NCI-H2171 treated with DMSO at 0.1 percent for 48 hours (cell line): ENCODE measurements at places on chromosomes 12 and 14.

- no peak for DNase-seq
Measured at GRCh38 chr12:43098766-43099550, 453.0 kb downstream of the ADAMTS20 start.

DNA sequence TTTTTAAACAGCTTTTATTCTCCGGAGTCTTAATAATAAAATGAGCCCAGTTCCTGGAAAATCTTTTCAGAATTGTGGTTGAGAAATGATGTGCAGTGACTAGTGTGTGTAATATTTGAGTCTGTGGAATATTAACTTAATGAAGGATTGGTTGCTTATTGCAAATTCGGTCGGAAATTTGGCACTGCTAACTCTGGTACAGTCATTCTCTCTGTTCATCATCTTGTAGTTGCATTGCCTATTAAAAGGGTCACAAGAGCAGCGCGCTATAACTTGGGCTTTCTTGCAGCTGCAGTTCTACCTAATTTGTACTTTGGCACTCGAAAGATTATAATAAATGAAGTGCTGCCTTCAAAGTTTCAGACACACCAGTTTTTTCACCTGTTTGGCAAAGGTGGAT is 146.0 kb downstream of the FLRT2 start:
- DNase-seq, result no peak

GRCh38 chr12:48873096-48873495 is 7.4 kb upstream of the RND1 start:
- no peak for DNase-seq

DNA sequence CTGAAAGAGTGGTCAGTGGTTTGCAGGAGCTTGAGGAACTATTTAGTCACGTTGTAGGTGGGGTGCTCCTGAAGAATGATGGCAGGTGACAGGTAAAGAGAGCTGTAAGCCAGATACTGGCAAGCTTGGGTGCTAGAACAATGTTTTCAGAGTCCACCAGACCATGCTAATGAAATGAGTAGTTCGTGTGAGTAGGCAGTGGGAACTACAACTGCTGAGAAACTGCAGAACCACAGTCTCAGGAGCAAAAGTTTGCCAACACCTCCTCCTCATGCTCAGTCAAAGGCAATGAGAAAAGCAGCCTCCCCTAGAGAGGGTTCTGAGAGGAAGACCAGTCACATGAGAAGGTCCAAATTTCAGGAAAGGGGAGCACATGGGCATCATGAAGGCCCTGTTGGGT is 91.3 kb downstream of the PRKD1 start:
- DNase-seq, result no peak

DNA sequence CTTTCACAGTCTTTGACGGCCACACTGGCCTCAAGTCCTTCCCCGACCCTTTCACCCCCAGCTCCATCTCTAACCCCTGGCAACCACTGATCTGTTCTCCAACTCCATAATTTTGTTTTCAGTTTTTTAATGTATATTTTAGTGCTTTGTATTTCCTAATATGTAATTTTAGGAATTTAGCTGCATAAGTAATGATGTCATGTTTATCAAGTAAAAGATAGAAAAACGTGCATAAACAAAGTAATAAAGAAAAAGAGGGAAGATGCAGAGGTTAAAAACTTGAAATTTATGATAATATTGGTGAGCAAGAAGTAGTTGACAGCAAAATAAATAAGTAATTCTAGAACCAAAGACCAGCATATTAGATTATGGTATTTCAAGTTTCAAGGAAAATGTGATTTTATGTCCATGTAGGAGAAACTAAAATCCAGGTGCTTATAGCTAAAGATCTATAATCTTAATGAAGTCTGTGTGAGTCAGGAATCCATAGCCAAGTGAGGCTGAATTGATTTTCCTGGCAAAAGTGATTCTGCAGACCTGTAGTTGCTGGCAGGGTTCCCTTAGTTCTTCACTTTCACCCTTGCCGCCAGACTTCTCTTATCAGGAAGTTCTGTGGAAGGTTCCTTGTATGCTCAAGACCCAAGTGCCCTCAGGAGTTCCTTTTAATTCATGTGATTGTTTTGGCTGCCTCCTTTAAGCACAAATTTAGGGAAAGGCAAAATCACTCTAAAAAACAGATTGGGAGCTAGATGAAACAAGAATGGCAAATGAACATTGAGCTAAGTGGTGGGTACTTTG is 24.4 kb downstream of the FBXW8 start:
- no peak for DNase-seq

- DNase-seq, result no peak
Measured at GRCh38 chr14:38553586-38553985, 297.7 kb upstream of the CLEC14A start.

- peak; percentile 31 for DNase-seq
Measured at GRCh38 chr12:118035190-118036041, 18.9 kb downstream of the RFC5 start.

DNA sequence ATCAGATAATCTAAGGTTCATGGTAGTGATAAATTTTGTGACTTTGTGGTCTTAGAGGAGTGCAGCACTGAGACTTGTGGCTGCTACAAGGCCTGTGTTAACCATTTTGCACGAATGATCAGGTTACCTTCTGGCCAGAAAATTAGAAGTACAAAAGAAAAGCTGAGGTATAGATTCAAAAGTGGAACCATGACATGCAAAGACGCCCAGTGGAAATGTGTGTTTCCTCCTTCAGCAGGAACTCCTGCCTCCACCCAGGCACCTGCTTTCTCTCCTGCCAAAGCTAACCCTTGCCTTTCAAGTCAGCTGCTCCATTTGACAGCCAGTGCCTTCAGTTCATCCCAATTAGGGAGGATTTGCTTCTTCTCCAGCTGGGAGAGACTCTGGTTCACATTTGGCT is 10.1 kb downstream of the PDE6H start:
- DNase-seq, result no peak

GRCh38 chr14:77541905-77542304 is 43.3 kb upstream of the ISM2 start:
- DNase-seq, result no peak

- no peak for DNase-seq
Measured at GRCh38 chr12:20125276-20125798, 243.0 kb upstream of the PDE3A start.

- no peak for DNase-seq
Measured at GRCh38 chr12:120013659-120014380, 24.8 kb downstream of the BICDL1 start.

GRCh38 chr12:66063916-66064315 is 66.6 kb downstream of the LLPH start:
- DNase-seq, result no peak

GRCh38 chr12:26786865-26787514 is 46.0 kb downstream of the ITPR2 start:
- no peak for DNase-seq

DNA sequence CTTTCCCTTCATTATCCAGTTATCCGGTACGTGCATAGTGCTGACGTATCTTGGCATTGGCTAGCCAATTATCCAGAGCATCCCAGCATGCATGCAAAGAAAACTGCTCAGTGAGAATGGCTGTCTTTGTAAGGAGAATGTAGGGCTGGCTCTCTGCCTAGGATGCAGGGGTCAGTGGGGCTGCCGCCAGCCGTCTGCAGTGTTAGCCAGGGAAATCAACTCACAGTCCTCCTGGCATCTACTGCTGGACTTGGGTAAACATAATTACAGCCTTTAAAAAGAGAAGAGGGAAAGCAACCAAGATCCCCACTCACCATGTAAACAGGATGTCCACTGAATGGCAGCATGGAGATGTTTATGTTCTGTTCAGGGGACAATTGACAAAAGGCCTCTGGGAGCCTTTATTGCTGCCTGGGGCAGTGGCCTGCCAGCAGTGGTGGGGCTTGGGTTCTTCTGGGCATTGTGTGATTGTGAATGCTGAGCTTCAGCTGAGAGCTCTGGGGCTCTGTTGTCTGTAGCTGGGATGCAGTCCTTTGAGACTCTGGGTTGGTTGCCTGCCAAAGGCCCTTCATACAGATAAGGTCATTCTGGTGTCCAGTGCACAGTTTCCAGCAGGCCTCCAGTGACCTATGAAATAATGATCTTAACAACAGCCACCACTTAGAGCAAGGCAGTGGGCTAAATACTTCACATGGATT is 121.8 kb downstream of the TBC1D30 start:
- DNase-seq, result no peak

DNA sequence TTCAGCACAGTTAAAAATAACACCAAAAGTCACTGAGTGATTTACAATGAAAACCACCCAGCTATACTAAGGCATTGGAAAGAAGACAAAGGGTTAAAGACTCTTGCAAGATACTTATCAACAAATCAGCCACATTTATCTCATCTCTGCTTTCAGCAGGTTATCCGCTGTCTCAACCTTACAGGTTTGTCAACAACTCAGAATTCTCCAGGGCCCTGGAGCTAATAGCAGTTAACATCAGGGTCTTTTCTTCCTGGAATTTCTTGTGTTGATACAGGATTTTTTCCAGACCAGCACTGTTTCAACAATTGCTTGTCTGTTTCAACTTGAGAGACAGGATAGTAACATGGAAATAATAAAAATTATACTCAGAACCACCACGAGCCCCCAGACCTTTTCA is 3.5 kb downstream of the PKP2 start:
- peak; percentile 31 for DNase-seq

DNA sequence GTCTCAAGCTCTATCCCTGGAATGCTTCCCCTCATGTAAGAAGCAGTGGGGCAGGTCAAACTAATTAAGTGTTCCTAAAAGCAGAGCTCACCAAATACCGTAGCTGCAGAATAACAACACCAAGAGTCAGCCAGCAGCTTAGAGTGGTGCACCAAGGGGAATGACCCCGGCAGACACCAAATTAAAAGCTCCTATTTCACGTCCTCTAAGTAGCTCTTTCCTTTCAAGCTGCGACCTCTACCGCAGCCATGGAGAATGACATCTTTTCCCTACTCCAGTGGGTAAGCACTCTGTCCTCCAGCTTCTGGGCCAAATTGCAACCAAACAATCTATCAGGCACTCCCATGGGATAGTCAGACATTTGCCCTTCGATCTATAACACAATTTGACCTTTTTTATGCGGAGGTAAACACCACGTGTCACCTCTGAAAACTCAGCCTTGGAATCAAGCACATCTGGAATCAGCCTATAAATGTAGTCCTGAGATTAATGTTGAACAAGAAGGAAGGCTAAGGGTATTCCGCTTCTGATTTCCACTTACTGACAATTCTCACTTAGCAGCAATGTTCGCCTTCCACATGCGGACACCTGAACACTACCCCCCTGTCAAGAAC is 67.6 kb upstream of the CDKN3 start:
- DNase-seq, result peak; percentile 36

- no peak for DNase-seq
Measured at GRCh38 chr12:58067610-58068387, 126.4 kb downstream of the ATP23 start.

DNA sequence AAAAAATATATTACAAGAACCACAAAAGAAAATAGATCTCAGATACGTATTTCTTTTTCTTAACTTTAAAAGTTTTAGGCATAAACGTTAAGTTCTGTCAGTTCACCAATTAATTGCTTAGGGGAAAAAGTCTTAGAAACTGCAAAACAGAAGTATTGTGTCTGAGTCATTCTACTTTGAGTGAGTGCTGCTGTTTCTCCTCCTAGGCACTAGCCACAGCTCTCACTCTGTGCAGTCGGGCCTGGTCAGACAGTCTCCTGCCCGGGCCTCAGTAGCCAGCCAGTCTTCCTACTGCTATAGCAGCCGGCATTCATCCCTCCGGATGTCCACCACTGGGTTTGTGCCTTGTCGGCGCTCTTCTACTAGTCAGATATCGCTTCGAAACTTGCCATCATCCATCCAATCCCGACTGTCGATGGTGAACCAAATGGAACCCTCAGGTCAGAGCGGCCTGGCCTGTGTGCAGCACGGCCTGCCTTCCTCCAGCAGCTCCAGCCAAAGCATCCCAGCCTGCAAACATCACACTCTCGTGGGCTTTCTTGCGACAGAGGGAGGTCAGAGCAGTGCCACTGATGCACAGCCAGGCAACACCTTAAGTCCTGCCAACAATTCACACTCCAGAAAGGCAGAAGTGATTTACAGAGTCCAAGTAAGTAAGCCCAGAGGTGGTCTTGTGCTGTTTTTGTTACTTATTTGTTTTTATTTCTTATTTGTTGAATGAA is 201.3 kb downstream of the PCNX1 start:
- no peak for DNase-seq

- no peak for DNase-seq
Measured at GRCh38 chr12:3241621-3242020, 164.4 kb downstream of the TSPAN9 start.

DNA sequence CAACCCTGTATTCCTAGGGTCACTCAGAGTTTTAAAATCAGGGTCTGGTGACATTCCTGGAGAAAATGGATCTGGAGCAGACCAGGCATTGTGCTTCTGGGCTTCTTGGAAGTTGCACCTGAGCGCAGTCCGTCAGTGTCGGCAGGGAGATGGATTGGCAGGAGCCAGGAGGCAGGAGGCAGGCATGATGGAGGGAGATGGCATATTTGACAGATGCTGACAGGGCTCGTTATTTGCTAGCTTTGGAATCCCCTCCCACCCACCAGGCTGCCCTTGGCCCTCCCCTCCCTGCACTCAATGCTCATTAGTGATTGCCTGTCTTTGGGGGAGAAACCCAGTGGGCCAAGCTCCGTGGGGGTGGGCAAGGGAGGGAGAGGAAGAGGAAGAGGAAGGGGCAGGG is 4.7 kb downstream of the CISTR start:
- peak; percentile 57 for DNase-seq

GRCh38 chr14:63596998-63597658 is 44.5 kb downstream of the WDR89 start:
- no peak for DNase-seq

DNA sequence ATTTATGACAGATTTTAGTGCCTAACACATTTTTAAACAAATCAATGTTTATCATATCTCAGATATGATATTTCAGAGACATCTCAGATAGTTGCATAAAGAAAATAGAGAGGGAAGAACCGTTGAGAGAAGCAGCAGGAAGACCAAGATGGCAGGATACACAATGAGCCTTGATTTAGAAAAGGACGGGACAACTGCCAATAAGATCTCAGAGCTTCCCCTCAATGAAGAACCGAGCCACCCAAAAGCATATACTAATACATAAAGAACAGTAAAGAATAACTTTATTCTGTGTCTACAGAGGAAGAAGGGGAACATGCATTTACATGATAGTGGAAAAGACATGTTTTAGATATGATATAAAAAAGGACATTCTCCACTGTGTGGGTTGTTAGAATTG is 375.9 kb upstream of the SOX5 start:
- no peak for DNase-seq

GRCh38 chr14:89378119-89378518 is 38.9 kb downstream of the FOXN3 start:
- DNase-seq, result peak; percentile 22

DNA sequence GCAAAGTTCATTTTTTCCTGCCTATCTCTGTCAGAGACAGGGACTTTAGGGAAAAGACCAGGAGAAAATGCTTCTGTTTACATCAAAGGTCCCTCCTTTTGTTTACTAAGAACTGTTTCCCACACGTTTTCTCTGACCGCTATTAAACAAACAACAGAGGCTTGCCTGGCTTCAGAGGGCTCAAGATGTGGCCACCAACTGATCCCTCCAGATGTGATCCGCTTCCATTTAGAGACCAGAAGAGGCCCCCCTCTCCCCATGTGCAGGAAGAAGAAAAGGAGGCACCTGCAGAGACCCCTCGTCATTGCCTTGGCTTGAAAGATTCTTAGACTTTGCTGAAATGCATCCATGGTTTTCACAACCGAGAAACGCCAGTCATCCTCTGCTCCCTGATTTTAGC is 217.9 kb upstream of the PWP1 start:
- DNase-seq, result no peak

GRCh38 chr12:80016684-80017083 is 81.8 kb upstream of the PPP1R12A start:
- no peak for DNase-seq

GRCh38 chr14:59273737-59274136 is 85.3 kb downstream of the DAAM1 start:
- no peak for DNase-seq
